ENCODE measurements at places on chromosomes 7 and 10.

DNA sequence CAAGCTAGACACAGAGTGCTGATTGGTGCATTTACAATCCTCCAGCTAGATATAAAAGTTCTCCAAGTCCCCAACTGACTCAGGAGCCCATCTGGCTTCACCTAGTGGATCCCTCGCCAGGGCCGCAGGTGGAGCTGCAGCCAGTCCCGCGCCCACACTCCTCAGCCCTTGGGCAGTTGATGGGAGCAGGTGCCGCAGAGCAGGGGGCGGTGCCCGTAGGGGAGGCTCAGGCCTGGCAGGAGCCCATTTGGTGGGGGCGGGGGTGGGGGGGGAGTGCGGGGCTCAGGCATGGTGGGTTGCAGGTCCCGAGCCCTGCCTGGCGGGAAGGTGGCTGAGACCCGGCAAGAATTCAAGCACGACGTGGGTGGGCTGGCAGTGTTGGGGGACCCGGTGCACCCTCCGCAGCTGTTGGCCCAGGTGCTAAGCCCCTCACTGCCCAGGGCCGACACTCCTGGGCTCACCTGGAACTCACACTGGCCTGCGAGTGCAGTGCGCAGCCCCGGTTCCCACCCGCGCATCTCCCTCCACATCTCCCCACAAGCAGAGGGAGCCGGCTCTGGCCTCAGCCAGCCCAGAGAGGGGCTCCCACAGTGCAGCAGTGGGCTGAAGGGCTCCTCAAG, 101.7 kb downstream of the ZNF438 start:
- no peak for DNase-seq

DNA sequence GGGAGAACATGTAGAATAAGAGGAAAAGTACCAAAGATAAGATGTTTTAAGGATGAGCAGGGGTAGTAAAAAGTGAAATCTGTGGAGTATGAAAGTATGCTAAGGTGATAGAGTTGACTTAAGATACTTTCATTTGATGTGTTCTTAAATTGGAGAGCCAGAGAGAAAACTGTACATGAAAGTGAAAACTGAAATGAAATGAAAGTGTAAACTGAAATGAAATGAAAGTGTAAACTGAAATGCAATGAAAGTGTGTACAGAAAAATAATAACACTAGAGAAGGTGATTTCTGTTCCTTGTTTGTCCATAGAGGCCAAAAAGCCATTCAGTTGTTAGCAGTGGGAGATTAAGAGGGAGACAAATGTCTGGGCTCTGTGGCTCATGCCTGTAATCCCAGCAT, 17.5 kb downstream of the AHR start:
- no peak for DNase-seq

- no peak for DNase-seq
These were observed 363.3 kb upstream of the MBL2 start for GRCh38 chr10:53135897-53136253.

GRCh38 chr10:35231646-35232045, 104.7 kb upstream of the CCNY start:
- no peak for DNase-seq

- DNase-seq = peak; percentile 8
These were observed 8.7 kb downstream of the ECD start for GRCh38 chr10:73159038-73159648.

- peak; percentile 78 for DNase-seq
These were observed 55.0 kb upstream of the AKR1E2 start for GRCh38 chr10:4770801-4771553.

- DNase-seq = no peak
These were observed 742.3 kb downstream of the TYW1 start for GRCh38 chr7:67738958-67739357.

DNA sequence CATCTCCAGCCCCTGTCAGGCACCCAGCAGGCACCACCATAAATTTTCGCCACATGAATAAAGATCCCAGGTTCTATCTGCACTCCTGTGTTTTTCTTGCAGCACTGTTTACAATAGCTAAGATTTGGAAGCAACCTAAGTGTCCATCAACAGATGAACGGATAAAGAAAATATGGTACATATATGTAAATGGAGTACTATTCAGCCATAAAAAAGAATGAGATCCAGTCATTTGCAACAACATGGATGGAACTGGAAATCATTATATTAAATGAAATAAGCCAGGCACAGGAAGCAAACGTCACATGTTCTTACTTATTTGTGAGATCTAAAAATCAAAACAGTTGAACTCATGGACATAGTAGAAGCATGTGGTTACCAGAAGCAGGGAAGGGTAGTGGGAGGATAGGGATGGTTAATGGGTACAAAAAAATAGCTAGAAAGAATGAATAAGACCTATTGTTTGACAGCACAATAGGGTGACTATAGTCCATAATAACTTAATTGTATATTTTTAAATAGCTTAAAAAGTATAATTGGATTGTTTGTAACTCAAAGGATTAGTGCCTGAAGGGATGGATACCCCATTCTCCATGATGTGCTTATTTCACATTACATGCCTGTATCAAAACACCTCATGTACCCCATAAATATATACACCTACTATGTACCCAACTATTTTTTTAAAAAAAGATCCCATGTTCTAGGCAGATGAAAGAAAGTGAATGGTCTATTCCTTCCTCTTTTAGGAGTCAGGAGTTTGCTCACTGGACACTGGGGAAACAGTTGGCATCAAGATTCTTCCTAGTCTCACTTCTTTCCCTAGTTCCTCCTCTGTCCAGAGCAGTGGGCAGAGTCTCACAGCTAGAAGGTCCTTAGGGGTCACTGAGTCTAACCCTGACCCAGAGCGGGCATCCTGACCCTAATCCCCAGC, 1.0 kb upstream of the NPFFR1 start:
- DNase-seq = no peak

DNA sequence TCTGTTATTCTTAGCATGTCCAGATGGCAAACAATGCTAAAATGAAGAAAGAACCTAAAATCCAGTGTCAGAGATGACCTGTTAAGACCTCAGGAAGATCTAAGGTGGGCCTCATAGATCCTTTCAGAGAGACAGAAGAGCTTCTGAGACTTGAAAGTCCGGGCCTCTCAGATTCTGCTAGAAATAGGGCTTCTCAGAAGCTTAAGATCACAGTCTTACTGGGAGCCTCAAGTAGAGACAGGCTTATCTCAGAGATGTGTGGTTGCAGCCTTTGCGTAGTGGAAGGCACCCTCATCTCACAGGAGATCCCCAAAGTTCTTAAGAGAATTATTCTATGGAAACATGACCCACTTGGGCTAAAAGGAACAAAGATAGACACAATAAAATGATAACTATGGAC, 642.8 kb downstream of the TNS3 start:
- no peak for DNase-seq

DNA sequence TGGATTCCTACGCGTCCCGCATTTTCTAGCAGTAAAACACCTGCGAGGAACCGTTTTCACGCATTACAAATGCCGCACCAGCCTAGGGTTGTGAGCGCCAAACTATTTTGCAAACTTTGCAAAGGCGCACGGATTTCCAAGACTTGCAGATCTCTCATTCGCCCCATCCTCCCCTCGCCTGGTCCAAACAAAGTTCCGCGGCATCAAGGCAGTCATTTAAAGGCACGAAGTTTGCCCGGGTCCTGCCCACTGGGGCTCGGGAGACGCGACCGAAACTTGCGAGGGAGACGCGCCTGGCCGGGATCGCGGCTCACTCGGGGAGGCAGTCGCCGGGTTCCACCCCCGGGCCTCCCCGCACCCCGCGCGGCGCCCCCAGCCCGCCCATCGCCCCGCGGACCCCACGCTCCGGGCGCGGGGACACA, 613 bp downstream of the USP6NL start:
- DNase-seq = peak; percentile 28

DNA sequence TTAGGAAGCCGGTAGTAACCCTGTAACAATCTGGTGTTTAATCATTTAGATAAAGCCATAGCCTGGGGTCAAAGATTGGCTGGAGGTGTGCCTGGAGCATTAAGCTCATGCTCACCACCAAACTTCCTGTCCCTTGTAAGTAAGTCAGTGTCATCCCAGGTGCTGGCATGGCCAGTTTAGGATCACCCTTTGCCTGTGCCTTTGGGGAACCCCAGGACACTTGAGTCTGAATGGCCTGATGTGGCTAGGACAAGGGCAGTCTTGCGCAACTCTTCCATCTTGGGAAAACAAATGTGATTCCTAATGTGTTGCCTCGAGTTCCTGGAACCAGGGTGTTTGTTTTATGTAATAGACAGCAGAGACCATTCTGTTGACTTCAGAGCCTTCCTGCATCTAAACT, 154.8 kb downstream of the GRK5 start:
- no peak for DNase-seq

DNA sequence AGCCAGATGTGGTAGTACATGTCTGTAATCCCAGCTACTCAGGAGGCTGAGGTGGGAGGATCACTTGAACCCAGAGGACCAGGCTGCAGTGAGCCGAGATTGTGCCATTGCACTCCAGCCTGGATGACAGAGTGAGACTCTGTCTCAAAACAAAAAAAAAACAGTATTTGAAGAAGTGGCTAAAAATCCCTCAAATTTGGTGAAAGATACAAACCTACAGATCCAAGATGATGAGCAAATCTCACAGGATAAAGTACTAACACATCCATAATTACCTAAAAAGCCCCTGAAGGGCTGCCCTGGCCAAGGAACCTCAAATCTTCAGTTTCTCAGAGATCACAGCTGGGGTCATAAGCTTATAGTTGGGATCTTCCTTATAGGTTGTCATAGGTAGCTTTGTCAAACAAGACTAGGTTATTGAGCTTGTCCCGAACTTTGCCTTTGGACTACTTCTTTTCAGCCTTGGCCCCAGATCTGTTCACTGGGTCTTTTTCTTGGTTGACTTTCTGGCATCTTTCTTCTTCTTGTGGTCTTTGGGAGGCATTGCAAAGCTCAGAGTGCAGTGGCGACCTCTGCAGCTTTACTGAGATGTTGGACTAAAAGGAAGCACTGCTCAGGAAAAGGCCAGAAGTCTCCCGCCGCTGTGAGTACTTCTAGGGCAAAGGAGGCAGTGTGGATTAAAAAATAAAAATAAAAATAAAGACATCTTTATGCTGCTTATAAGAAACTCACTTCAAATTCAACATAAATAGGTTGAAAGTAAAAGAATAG, 28.6 kb upstream of the SAR1A start:
- DNase-seq = no peak

DNA sequence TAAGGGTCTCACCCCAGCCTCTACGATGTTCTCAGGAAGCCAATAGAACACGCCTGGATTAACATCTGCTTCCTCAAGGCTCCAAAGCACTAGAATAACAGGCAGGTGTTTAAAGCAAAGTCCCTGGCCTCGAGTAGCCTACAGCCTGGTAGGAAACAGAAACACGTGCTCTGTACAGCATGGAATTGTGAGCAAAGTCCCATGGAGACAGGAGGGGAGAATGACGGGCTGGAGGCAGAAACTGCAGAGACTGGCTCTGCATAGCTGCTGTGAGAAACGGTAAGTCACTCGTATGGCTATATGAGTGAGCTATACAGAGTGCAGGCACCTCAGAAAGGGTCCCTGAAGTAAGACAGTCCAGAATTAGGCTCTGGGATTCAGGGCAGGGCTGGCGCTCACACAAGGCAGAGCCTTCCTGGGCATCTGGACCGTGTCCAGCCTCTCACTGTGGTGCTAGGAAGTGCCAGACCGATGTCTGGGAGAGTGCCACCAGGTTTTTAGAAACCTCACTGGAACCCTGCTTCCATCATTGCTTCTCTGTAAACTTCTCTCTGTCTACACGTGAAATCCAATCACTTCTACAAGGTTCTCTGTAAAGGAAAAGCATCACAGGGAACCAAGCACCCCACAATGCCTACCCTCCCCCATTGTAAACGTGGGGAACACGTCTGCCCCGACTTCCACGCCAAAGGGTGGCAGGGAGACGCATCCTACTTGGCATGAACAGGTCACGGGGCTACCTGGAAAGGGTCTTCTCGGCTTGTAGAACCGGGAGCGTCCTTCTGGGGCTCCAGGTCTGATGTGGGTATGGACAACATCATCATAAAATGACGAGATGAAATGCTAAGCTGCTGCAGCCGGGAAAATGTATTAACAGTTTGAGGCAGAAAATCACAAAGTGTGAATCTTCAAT, 38.8 kb upstream of the SHH start:
- no peak for DNase-seq

GRCh38 chr10:33817605-33818004, 483.1 kb upstream of the NRP1 start:
- no peak for DNase-seq

- no peak for DNase-seq
These were observed 7.8 kb downstream of the ZNF862 start for GRCh38 chr7:149846021-149846420.

DNA sequence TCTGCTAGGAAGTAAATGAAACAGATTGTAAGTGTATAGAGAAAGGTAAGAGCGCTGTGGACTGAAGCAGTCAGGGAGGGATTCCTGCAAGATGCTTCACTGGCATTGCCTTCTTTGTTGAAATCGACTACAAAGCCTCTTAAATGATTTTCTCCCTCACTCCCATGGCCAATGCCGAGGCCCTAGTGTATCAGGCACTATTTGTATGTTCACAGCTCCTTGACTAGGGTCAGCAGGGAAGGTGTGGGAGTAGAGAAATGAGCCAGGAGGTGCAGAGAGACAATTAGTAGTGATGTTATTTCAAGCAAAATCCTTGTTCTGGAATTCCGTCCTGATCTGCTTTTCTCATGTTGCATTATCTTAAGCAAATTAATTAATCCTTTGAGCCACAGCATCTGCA, 22.9 kb upstream of the DUSP5 start:
- DNase-seq = no peak

DNA sequence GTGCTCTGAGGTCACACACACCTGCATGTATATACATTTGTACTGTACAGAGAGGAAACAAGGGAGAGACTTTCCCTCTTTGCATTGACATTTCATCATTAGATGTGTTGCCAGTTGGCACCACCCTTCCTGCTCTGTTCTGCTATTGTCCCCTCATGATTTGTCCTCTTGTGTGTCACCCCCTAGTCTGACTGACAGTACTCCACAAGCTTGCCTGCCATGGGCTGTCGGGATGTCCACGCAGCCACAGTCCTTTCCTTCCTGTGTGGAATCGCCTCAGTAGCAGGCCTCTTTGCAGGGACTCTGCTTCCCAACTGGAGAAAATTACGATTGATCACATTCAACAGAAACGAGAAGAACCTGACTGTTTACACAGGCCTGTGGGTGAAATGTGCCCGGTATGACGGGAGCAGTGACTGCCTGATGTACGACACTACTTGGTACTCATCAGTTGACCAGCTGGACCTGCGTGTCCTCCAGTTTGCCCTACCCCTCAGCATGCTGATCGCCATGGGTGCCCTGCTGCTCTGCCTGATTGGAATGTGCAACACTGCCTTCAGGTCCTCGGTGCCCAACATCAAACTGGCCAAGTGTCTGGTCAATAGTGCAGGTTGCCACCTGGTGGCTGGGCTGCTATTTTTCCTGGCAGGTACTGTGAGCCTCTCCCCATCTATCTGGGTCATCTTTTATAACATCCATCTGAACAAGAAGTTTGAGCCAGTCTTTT, 9.4 kb downstream of the CLDN12 start:
- peak; percentile 11 for DNase-seq

- DNase-seq = no peak
These were observed 702.3 kb downstream of the LRMDA start for GRCh38 chr10:76133597-76134255.

DNA sequence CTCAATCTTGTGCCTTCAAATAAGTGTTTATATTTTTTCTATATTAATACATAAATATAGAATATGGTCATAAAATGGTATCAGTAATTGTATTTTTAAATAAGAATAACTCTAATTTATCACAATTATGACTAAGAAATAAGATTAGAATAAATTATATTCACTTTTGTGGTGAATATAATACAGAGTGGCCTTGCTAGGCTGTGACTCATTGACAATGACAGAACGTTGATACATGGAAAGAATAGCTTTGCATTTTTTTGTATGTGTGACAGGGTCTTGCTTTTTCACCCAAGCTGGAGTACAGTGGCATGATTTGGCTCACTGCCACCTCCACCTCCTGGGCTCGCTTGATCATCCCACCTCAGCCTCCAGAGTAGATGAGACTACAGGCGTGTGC, 47.8 kb upstream of the PCLO start:
- peak; percentile 6 for DNase-seq

Data from Daoy (cell line).